Small intestine (tissue), 16 donors: ENCODE measurements at places on chromosomes 6 and 20.

GRCh38 chr20:41192575-41192974 lies 55.2 kb downstream of the PLCG1 start:
- DNase-seq = no peak

DNA sequence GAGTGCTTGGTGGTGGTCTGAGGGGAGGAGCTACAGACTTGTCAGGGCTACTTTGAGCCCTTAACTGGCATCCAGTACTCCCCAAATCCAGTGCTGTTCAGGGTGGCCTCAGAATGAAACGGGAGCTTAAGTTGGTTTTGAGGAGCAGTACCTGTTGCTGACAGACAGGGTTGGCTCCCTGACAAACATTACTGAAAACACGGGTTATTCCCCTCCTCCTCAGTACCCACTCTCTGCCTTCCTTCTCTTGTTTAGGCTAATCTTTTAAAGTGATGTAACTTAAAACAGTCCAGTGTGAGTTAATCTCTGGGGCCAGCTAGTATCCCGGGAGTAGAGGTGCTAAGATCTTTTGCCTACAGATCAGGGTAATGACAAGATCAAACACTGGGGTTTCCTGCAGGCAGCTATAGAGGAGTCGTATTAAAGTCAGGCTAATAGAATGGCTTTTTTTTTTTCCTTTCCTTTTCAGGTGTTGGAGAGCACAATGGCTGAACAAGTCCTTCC lies 3.7 kb downstream of the TNFAIP3 start:
- no peak for DNase-seq

DNA sequence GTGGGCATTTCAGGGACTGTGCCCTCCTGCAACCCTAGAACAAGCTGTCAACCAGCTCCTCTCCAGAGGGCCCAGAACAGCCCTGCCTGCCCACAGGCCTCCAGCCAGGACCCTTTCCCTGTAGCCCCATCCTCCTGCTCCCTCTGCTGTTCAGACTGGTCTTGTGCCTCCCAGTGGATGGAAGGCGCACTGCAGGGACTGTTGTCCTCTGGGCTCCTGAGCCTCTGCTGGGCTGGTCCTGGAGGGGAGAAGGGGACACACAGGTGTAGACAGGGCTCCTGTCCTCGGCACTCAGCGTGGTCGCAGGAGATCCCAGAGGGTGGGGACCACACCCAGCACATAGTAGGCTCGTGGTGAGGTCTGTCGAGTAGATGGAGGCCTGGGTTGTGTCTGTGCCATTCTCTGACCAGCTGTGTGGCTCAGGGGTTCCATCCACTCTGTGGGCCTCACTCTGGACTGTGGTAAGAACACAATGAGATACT lies 11.5 kb downstream of the ITPR3 start:
- peak; percentile 81 for DNase-seq

GRCh38 chr6:142697922-142698321 lies 247.1 kb downstream of the HIVEP2 start:
- no peak for DNase-seq

- DNase-seq = no peak
Observed at GRCh38 chr6:134911547-134911946, 38.4 kb downstream of the ALDH8A1 start.

DNA sequence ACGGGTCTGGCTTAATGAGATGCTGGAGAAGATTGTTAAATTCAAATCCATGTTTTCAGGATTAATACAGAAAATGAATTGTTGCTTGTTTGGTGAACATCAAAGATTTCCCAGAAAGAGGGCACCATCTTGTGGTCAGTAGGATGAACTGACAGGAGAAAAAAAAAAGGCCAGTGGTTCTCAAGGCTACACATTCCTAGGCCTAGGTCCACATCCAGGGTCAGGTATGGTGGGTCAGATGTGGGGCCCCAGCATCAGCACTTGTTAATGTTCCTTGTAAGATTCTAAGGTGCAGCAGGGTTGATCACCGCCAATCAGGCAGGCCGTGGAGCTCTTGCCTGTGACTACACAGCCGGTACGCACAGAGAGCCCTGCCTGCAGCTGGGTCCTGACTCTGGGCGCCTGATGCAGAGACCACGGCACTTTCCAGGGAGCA lies 34.0 kb upstream of the FOXO3 start:
- DNase-seq = peak; percentile 44

GRCh38 chr6:87277123-87277522 lies 45.3 kb upstream of the SMIM8 start:
- DNase-seq = peak; percentile 13

GRCh38 chr6:1437553-1438406 lies 48.4 kb downstream of the FOXF2 start:
- DNase-seq = no peak

- no peak for DNase-seq
Observed at GRCh38 chr6:50927800-50928199, 109.1 kb downstream of the TFAP2B start.

DNA sequence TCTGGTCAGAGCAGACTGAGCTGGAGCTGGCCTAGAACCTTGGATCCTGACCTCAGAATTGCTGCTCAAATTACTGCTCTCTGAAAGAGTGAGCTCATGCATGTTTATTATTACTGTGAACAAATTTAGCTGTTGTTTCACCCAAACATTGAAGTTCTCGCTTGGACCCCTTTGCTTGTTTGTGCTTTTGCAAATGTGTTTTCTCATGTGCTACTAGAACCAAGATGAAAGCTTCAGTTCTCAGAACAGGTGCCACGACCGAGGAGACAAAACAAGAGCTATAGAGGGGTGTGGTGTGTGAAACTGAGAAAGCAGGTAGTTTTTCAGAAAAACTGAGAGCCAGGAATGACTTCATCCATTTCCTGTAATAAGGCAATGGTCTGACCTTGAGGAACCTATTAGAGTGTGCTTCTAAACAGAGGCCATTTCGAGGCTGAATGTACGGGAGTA lies 50.0 kb upstream of the ESR1 start:
- no peak for DNase-seq
